ENCODE measurements at places on chromosomes 6 and 20.

DNA sequence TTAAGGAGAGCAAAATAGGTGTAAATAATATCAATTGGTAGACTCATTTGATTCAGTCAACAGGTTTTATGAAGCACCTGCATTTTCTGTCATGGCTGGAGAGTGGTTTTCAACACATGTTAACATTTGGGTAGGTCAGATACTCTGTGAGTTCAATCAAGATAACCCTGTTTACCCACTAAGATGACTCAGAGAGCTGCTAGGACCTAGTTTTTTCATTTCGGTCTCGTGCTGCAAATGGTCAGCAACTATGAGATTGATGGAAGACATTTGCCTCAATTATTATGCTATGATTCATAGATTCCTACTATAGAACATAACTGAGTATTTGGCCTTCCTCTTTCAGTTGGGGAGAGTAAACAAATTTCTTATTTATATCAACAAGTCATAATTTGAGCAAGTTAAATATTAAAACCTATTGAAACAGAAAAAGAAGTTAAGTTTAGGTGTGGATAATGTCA lies 391.4 kb upstream of the CITED2 start:
- no peak for DNase-seq

- DNase-seq: no peak
These were observed 88.8 kb downstream of the THEMIS start for GRCh38 chr6:127811900-127812570.

DNA sequence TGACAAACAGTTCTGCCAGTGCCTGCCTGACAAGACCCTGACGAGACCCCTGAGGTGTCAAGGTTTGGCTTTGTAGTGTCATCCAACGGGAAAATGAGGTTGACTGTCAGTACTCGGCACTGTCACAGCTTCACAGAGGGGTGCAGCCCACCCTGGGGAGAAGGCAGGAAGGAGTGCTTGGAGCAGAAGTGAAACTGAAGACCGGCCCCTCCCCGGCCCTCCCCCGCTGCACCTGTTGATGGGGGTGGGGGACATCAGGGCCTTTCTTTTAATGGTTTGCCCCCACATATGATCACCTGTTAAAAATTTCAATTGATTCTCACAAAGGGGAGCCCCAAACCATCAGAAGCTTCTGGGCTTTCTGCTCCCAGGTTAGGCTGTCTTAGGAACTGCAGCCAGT lies 6.8 kb downstream of the PMEPA1 start:
- DNase-seq: no peak

DNA sequence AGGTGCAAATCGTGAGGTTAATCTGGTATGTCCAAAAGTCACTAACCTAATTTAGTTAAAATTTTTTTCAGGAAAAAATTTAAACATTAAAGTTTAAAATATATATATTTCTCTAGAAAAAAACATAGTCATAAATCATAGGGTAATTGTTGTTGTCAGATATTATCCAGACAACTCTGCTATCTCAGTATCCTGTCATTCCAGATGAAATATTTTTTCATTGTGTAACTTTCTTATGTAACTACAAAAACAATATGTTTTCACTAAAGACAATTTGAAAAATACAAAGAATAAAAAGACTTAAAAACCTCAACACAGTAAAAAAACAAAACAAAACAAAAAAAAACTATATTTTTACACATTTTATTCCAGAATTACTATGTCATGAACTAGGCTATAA lies 57.6 kb downstream of the TENT5A start:
- DNase-seq: no peak

GRCh38 chr20:31667315-31668285 lies 29.9 kb downstream of the COX4I2 start:
- no peak for DNase-seq

- no peak for DNase-seq
These were observed 632.9 kb downstream of the MAFB start for GRCh38 chr20:40056171-40056570.

DNA sequence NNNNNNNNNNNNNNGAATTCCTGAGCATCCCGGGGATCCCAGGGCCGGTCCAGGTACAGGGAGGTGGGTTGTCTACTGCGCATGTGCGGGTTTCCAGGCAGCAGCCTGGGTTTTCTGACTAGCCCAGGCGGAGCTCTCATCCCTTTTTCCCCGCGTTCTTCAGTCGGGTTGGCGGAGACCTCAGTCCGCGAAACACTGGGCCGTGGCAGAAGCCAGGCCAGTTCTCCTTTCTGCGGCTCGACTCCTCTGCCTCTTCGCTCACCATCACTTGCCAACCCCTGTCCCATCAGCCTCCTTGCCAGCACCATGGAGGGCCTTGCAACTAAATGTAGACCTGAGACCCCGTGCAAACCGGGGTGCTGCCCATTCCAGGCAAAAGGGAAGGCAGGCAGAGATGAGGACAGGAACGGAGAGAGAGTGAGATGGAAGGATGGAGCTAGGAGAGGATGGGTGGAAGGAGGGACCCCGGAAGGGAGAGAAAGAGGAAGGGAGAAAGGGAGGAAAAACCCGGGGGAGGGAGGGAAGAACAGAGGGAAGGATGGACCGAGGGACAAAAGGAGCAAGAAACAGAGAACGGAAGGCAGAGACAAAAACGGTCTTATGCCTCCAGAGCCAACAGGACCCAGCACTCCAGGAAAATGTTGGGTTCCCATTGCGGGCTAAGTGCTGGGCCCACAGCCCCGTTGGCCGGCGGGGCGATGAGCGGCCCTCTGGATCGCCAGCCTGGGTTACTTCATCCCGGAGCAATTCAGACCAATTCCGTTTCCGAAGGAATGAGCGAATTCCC lies 445.4 kb upstream of the DEFB115 start:
- DNase-seq: no peak

DNA sequence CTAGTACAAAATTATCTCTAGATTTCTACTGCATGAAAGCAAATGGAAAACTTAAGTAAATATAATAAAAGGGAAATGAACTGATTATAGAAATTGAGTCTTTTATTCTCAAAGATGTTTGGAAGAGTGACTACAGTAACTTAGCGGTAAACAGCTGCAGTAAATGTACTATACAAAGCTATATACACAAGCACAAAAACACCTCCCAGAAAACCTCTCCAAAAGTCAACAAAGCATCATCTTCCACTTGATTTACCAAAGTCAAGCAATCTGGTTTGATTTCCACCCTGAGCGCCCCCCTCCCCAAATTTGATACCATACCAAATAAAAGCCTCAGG lies 142.1 kb upstream of the SHLD1 start:
- DNase-seq: no peak

GRCh38 chr20:60035-60918 lies 27.2 kb upstream of the DEFB125 start:
- no peak for DNase-seq

DNA sequence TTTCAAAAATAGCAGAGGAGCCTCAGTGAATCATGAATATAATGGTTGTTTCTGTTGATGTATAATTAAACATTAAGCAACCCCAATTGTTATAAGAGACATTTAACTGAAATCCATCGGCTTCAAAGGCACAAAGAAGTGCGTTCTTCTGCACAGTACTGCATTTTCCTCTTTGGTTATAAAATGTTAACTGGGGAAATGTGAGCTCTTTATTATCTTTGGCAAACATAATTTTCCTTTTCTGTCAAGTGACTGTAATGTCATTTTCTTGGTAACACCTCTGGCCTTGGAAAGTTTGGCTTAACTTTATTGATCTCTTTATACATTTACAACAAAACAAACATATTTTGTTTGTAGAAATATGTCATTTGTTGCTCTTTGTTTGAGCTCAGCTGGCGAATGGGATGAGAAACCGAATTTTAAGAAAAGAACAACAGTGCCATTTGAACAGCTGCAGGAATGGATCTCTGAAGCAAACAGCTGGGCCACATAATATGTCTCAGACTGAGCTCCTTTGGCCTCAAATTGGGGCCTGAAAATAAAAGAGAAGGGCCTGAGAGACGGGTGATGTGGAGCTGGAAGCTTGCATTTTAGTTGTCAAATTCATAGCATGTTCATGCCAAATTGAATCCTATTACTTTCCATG lies 427.0 kb upstream of the SPTLC3 start:
- DNase-seq: no peak
